SJCRH30 (cell line): ENCODE measurements at places on chromosomes 7 and 10. TPM values are rescaled to one million over a fixed set of nuclear protein-coding genes. Genes with fewer than 3 reads are reported as not detected.
A peak's percentile ranks its signal among the peaks of the same experiment; 100 is the strongest.

- no peaks in the 10 kb centered on the region for H3K36me3 ChIP-seq
- DNase-seq: peak; percentile 22
- no peaks in the 10 kb centered on the region; the same call in 1 of the 2 replicates for H3K4me1 ChIP-seq
- H3K27ac ChIP-seq: no peak overlapping the region
- H3K4me3 ChIP-seq: no peak overlapping the region
These were observed 34.3 kb downstream of the INPP5A start for GRCh38 chr10:132571650-132572544.

- no peak overlapping the region for H3K4me3 ChIP-seq
- no peaks in the 10 kb centered on the region for H3K27me3 ChIP-seq
- H3K27ac ChIP-seq: no peak overlapping the region
These were observed 32.1 kb downstream of the PFKP start for GRCh38 chr10:3099291-3100092.

DNA sequence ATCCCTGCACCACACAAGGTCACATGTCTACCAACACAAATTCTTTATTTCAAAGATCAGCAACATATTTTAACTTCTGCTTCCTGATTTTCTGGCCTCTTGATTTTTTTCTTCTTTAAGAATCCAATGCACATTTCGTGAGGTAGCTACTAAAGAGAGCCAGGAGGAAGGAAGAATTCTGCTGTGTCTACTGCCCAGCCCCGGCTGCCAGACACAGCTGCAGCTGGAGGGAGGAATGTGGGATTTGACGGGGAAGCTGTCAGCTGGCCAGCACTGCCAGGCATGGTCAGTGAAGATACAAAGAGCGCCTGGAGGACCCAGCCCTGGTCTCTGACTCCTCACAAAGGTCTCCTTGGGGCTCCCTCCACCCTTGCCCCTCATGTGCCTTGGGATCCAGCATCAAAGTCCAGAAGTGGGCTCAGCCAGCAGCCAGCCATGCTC is 6.9 kb upstream of the AOC1 start:
- H3K4me1 ChIP-seq: 0 out of 2 replicates have a peak, but pooled peaks cover 2% of the 10 kb centered on the region
- no peaks in the 10 kb centered on the region for H3K36me3 ChIP-seq
- H3K4me3 ChIP-seq: no peak overlapping the region
- peaks cover 26% of the 10 kb centered on the region for H3K27me3 ChIP-seq
- peak; percentile 17 for DNase-seq

GRCh38 chr7:133931053-133931452 is 196.1 kb upstream of the LRGUK start:
- DNase-seq: no peak
- H3K4me1 ChIP-seq: no peaks in the 10 kb centered on the region
- H3K4me3 ChIP-seq: no peak overlapping the region
- no peak overlapping the region for H3K27ac ChIP-seq
- H3K27me3 ChIP-seq: no peaks in the 10 kb centered on the region

DNA sequence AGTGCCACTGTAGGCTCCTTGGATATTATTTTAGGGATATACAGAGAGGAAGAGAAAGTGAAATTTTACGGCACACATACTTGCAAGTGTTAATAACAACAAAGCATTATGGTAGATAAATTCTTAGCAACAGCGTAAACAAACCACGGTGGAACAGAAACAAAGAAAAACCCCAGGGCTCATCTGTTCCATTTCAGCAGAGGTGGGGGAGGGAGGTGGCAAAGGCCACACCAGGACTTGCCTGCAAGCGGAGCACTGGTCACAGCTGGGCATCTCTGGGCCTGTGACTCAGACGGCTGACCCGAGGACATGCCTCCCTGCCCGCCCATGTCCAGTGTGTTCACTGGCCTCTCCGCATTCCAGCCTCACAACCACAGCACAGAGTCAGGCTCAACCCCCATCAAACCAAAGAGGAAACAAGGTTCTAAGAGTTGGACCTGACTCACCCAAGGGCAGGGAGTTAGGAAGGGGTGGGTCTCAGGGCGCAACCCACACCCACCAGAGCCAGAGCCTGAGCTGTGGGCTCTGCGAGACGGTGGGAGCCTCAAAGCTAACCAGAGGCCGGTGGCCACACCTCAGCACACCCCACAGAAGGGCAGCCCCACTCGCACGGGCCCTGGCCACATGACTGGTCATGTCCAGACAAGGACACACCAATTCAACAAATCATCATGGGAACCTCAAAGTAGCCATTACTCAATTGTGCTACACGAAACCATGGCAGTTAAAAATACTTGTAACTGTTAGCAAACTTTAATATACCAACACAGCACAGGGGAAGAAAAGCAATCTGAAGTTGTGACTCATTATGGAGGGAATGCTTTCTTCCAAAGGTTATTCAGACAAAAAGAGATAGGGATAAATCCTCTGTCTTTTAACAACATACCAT is 10.7 kb downstream of the ESYT2 start:
- H3K36me3 ChIP-seq: no peaks in the 10 kb centered on the region
- H3K4me1 ChIP-seq: peaks cover 37% of the 10 kb centered on the region
- H3K4me3 ChIP-seq: peak overlapping the region; percentile 33
- peak overlapping the region; percentile 88 for H3K27ac ChIP-seq
- DNase-seq: peak; percentile 85
- H3K27me3 ChIP-seq: no peaks in the 10 kb centered on the region

DNA sequence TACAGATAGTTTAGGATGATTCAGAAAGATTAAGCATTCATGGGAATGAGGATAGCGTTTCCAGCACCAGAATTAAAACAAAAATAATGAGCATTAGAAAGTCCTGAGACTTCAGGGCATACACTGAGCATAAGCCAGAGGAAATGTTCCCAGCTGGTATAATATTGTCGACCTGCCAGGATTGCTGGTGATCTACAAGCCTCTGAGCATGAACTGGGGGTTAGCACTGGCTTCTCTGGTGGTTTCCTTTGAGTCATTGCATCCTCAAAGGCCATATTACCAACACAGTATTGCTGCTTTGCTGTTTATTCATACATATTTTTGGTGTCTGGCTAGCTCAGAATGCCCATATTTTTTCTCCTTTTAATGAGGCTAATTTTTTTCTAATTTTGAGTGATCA is 10.7 kb upstream of the ATRNL1 start:
- DNase-seq: no peak
- no peaks in the 10 kb centered on the region for H3K27me3 ChIP-seq
- H3K36me3 ChIP-seq: no peaks in the 10 kb centered on the region
- H3K4me1 ChIP-seq: no peaks in the 10 kb centered on the region

DNA sequence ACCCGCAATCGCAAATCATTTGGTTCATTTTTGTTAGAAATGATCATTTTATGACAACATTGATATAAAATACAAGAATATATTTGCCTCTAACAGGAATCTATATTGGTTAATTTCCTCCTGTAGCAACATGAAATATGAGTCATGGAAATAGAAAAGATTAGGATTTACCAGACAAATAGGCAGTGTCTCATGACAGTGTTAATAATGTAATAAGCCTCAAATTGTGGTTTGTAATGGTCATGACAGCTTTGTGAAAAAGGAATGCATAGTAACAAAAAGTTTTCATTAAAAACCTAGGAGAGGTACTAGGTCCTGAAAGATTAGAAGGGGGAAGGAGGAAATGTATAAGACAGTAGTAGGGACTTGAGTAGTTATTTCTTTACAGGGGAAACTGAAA is 7.9 kb upstream of the SLK start:
- no peak overlapping the region for H3K27ac ChIP-seq
- DNase-seq: no peak
- no peaks in the 10 kb centered on the region for H3K36me3 ChIP-seq
- H3K4me3 ChIP-seq: no peak overlapping the region
- H3K27me3 ChIP-seq: no peaks in the 10 kb centered on the region
- H3K4me1 ChIP-seq: no peaks in the 10 kb centered on the region

- H3K27ac ChIP-seq: no peak overlapping the region
- H3K4me3 ChIP-seq: no peak overlapping the region
- H3K36me3 ChIP-seq: no peaks in the 10 kb centered on the region
- H3K4me1 ChIP-seq: no peaks in the 10 kb centered on the region
These were observed 146.5 kb upstream of the LRRN3 start for GRCh38 chr7:110944448-110944847.

- H3K4me1 ChIP-seq: peaks cover 2% of the 10 kb centered on the region; the same call in 1 of the 2 replicates
- H3K4me3 ChIP-seq: no peak overlapping the region
- peaks cover 9% of the 10 kb centered on the region for H3K27me3 ChIP-seq
These were observed 2.9 kb upstream of the IGFBP1 start for GRCh38 chr7:45885264-45885882.

- H3K4me3 ChIP-seq: peak overlapping the region; percentile 48
- H3K27ac ChIP-seq: peak overlapping the region; percentile 75
- no peaks in the 10 kb centered on the region for H3K27me3 ChIP-seq
- H3K4me1 ChIP-seq: peaks cover 30% of the 10 kb centered on the region
- H3K36me3 ChIP-seq: no peaks in the 10 kb centered on the region
- DNase-seq: no peak
These were observed 177.0 kb downstream of the GNAT3 start for GRCh38 chr7:80334908-80335307.

- peaks cover 6% of the 10 kb centered on the region; the same call in 1 of the 2 replicates for H3K4me1 ChIP-seq
- no peak overlapping the region for H3K4me3 ChIP-seq
- H3K27ac ChIP-seq: no peak overlapping the region
- no peak for DNase-seq
- H3K27me3 ChIP-seq: no peaks in the 10 kb centered on the region
These were observed 9.5 kb downstream of the SEPHS1 start for GRCh38 chr10:13338390-13339110.

GRCh38 chr10:48254750-48255512 is 19.6 kb downstream of the FRMPD2 start:
- H3K4me1 ChIP-seq: no peaks in the 10 kb centered on the region
- H3K27me3 ChIP-seq: no peaks in the 10 kb centered on the region
- no peak overlapping the region for H3K4me3 ChIP-seq
- no peak overlapping the region for H3K27ac ChIP-seq
- no peak for DNase-seq

DNA sequence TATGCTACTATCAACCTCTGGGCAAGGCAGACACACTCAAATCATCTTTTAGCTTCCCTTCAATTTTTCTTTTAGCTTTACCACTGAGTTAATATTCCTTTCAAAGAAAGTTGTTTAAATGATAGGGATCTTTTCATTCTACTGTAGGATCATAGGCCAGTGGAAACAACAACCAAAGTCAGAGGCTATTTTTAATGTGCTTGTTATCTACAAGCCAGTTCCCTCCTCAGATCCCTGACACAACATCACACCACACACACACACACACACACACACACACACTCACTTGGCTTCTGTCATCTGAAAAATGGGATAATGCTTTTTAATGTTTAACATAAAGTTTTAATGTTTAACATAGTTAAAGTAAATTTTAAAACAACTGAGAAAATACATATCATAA is 106.7 kb upstream of the CAV2 start:
- no peak overlapping the region for H3K4me3 ChIP-seq
- no peak for DNase-seq
- peaks cover 13% of the 10 kb centered on the region; the same call in 1 of the 2 replicates for H3K4me1 ChIP-seq
- H3K27me3 ChIP-seq: no peaks in the 10 kb centered on the region
- H3K27ac ChIP-seq: no peak overlapping the region
- H3K36me3 ChIP-seq: no peaks in the 10 kb centered on the region

DNA sequence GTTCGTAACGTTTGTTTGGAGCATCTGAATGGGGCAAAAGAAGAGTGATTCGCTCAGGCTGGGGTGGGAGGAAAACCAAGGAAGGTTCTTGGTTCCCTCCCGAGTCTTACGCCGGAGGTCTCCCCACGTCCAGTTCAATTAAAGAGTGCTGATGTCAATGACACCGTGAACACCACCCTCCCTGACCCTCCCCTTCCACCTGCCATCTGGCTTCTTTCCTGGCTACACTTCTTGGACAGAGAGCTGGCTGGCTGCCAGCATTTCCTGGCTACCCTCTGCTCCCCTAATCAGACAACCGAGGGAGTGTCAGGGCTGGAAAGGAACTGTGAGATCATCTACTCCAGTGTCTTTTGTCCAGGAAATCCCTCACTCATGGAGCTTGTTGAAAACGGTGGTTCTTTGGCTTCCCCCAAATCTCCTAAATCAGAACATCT is 24.1 kb upstream of the FFAR4 start:
- H3K27me3 ChIP-seq: no peaks in the 10 kb centered on the region
- no peaks in the 10 kb centered on the region for H3K4me1 ChIP-seq
- no peaks in the 10 kb centered on the region for H3K36me3 ChIP-seq

DNA sequence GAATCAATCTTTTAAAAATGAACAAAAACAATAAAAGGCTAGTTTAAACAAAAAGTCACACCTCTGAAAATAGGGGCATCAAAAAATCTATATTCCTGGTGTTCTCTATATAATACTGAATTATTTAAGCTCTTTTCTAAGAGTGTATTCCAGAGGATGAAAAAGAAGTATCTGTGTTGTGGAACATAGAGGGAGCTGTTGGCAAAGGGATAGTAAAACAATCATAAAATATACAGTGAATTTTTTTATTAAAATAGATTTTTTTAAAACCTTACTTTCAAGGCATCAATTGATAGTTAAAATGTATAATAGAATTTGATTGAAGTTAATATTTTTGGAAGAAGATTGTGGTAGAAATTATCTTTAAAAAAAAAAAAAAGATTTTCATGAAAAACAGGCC is 1409.1 kb upstream of the CELF2 start:
- H3K27ac ChIP-seq: no peak overlapping the region
- peak; percentile 3 for DNase-seq
- H3K36me3 ChIP-seq: no peaks in the 10 kb centered on the region
- H3K27me3 ChIP-seq: no peaks in the 10 kb centered on the region
- no peak overlapping the region for H3K4me3 ChIP-seq
- H3K4me1 ChIP-seq: no peaks in the 10 kb centered on the region

GRCh38 chr7:122262246-122262645 is 42.3 kb downstream of the FEZF1 start:
- H3K27me3 ChIP-seq: no peaks in the 10 kb centered on the region; the same call in none of the 2 replicates
- H3K4me3 ChIP-seq: no peak overlapping the region
- DNase-seq: no peak
- no peaks in the 10 kb centered on the region for H3K4me1 ChIP-seq
- no peaks in the 10 kb centered on the region for H3K36me3 ChIP-seq
- H3K27ac ChIP-seq: no peak overlapping the region

DNA sequence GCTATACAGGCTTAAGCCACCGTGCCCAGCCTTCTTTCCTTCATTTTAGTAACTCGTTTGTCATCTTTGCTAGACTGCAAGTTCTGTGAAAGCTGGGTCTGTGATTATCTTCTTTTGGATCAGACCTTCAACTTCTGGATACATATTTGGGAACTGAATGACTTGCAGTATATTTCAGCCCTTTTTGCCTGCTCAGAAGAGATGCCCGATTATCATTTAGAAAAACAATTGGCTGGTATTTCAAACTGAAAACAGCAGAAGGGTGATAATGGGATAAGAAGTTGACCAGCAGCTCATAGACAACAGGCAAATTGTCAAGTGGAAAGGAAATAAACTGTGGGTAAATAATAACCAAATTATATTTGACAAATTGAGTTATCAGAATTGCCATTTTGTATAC is 14.6 kb downstream of the RSBN1L start:
- H3K27me3 ChIP-seq: no peaks in the 10 kb centered on the region
- DNase-seq: no peak
- H3K4me1 ChIP-seq: no peaks in the 10 kb centered on the region

- no peak overlapping the region for H3K4me3 ChIP-seq
- H3K27me3 ChIP-seq: no peaks in the 10 kb centered on the region
- no peak overlapping the region for H3K27ac ChIP-seq
- DNase-seq: no peak
- no peaks in the 10 kb centered on the region for H3K36me3 ChIP-seq
- H3K4me1 ChIP-seq: no peaks in the 10 kb centered on the region
These were observed 93.5 kb upstream of the MPP7 start for GRCh38 chr10:28396331-28396730.

Gene TCTN3
- 22.5 and 23.3 TPM in 2 replicates for total RNA-seq

Gene EZH2
- 64.8 and 75.7 TPM in 2 replicates for total RNA-seq

Gene UNCX
- total RNA-seq: 0.08 and 0.30 TPM in 2 replicates

Gene MRC1
- total RNA-seq: 0.03 TPM in 1 of 2 replicates, not detected in the other

Gene RELN
- 54.7 and 59.0 TPM in 2 replicates for total RNA-seq

Gene HOGA1
- total RNA-seq: 1.7 and 3.5 TPM in 2 replicates

Gene SUPV3L1
- total RNA-seq: 38.8 and 43.4 TPM in 2 replicates

Gene EBLN1
- total RNA-seq: not detected in 2 replicates

Gene H2AZ2
- total RNA-seq: 454 and 459 TPM in 2 replicates

Gene MKI67
- total RNA-seq: 84.9 and 90.0 TPM in 2 replicates

Gene MKX
- 2.2 and 2.5 TPM in 2 replicates for total RNA-seq
